Caki2 (cell line): ENCODE measurements at places on chromosomes 13 and 19.

DNA sequence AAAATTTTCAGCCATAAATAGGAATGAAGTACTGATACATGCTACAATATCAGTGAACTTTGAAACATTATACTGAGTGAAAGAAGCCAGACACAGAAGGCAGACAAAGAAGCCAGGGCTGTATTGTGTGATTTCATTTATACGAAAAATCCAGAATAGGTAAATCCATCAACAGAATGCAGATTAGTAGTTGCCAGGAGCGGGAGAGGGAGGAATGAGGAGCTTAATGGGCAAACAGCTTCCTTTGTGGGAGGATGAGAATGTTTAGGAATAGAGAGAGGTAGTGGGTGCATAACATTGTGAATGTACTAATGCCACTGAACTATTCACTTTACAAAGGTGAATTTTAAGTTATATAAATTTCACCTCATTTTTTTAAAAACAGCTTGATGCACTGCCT lies 103.3 kb upstream of the SERTM1 start:
- no peak for DNase-seq

- DNase-seq: no peak
These were observed 3.0 kb upstream of the LGALS14 start for GRCh38 chr19:39701291-39701690.

- DNase-seq: no peak
These were observed 52.5 kb upstream of the RXFP2 start for GRCh38 chr13:31686670-31687425.

DNA sequence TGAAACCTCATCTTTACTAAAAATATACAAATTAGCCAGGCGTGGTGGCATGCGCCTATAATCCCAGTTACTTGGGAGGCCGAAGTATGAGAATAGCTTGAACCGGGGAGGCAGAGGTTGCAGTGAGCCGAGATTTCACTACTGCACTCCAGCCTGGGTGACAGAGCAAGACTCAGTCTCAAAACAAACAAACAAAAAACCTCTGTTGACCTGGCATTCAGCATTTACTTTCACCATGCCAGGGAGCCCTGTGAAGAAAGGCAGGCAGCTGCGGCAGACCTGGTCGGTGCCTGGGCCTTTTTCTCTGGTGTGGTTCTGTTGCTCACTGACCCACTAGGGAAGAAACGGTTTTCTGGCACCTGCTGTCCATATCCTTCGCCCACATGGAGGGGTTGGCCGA lies 49.8 kb downstream of the DNM2 start:
- DNase-seq: no peak

- DNase-seq: no peak
These were observed 15.3 kb downstream of the ATP7B start for GRCh38 chr13:51995677-51996551.

- peak; percentile 43 for DNase-seq
These were observed 19.7 kb downstream of the NEK5 start for GRCh38 chr13:52109116-52109670.

- no peak for DNase-seq
These were observed 34.0 kb downstream of the C13orf46 start for GRCh38 chr13:113939944-113940297.

- no peak for DNase-seq
These were observed 1.2 kb downstream of the PPM1N start for GRCh38 chr19:45499196-45500180.

DNA sequence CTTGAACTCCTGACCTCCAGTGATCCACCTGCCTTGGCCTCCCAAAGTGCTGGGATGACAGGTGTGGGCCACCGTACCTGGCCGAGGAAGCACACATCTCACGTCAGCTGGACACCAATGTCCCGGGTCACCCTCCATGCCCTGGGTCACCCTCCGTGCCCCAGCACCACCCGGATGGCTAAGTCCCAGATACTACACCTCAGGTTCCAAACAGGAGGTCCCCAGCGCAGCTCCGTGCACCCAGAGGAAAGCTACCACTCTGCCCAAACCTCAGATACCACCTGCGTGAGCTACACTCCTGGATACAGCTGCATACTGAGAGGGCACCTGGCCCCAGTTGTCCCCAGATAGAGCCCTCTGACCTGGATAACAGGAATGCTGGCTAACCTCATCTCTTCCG lies 14.0 kb downstream of the LRRC4B start:
- DNase-seq: no peak

DNA sequence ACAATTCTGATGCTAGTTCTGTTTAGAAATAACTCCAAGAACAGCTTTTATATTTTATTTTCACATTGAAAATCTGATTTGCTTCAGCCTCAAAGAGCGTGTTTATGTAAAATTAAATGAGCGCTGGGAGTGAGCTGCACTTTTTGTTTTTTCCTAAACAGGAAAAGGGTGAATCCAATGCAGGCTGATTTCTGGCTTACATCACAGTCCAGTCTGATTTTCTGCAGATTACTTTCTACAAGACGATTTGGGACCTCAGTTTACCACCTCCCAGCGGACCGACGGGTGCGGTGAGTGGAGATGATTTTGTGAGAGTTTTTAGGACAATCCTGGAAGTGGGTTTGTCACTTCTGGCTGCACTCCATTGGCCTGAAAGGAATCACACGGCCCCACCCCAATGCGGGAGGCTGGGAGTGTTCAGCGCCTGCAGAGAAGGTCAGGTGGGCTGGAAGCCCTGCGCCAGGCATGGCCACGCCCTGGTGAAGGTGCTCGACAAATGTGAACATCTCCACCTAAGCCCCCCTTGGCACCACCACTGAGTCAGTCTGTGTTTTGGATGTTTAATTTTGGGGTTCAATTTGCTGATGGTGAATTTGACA lies 90.1 kb downstream of the ANKRD10 start:
- DNase-seq: no peak

- DNase-seq: no peak
These were observed 23.3 kb downstream of the WTIP start for GRCh38 chr19:34504809-34505291.

DNA sequence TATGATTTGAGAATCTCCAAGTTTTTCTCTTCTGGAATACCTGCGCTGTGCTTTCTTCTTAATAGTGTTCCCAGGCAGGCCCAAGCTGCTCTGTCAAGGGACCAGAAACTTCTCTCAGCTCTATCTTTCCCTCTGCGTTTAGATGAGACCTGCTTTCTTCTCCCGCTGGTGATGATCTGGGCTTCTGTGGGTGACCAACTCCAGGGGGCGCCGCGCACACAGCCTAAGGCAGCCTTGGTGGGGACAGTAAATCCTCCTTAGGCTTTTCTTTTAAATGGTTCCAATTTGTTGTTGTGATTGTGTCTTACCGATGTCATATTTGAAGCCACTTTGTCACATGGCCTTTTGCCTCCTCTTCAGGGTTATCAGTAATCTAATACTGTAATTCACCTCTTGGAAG lies 439.4 kb upstream of the KLF12 start:
- no peak for DNase-seq
